ENCODE measurements at places on chromosomes 7 and 10. TPM values are rescaled to one million over a fixed set of nuclear protein-coding genes. Genes with fewer than 3 reads are reported as not detected.

HERC4 gene
- 61.5 TPM for total RNA-seq

TAS2R38 gene
- total RNA-seq: not detected

KCNMA1 gene
- total RNA-seq: 16.4 TPM

MBL2 gene
- total RNA-seq: not detected

MMD2 gene
- total RNA-seq: not detected

HOXA11 gene
- total RNA-seq: 0.84 TPM

SLC13A1 gene
- total RNA-seq: not detected

CELF2 gene
- total RNA-seq: not detected

INMT gene
- total RNA-seq: not detected

SPDYE18 gene
- total RNA-seq: not detected

CALCR gene
- not detected for total RNA-seq

MSMB gene
- not detected for total RNA-seq

TUBB8 gene
- not detected for total RNA-seq

NUTM2D gene
- total RNA-seq: 2.3 TPM

Measured in MCF 10A (cell line).